ENCODE measurements at places on chromosomes 7 and 10.

DNA sequence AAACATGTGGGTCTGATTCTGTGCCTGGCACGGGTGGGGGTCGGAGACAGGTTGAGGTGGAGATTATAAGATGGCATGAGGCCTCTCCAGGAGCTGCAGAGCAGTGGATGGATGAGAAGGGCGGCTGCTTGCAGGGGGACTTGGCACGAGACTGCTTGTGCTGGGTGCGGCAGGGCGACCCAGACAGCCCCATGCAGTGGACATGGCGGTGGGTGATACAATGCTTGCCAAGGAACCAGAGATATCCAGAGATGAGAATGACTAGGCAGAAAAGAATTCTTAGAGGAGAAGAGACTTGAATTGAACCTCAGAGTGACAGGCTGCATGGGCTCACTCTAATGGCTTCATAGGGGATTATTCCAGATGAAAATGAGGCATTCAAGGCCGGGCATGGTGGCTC is 145.4 kb downstream of the NEURL1 start:
- no peak for DNase-seq

DNA sequence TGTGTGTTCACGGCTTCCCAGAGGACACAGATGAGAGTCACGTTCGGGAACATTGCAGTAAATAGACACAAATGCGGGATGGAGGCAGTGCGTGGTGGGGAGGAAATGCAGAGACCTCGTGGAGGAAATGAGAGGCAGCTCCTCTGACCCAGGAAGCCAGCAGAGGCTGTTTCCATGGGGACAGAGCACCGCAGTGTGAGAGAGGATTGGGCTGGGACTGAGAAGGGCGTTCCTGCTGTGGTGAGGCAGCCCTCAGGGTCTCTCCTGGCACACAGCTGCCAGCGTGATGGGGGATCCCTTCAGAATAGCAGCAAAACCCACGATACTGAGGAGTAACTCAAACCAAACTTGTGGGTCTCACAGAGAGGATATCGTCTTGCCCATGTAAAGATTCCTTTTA is 21.7 kb upstream of the BHLHA15 start:
- DNase-seq = no peak

DNA sequence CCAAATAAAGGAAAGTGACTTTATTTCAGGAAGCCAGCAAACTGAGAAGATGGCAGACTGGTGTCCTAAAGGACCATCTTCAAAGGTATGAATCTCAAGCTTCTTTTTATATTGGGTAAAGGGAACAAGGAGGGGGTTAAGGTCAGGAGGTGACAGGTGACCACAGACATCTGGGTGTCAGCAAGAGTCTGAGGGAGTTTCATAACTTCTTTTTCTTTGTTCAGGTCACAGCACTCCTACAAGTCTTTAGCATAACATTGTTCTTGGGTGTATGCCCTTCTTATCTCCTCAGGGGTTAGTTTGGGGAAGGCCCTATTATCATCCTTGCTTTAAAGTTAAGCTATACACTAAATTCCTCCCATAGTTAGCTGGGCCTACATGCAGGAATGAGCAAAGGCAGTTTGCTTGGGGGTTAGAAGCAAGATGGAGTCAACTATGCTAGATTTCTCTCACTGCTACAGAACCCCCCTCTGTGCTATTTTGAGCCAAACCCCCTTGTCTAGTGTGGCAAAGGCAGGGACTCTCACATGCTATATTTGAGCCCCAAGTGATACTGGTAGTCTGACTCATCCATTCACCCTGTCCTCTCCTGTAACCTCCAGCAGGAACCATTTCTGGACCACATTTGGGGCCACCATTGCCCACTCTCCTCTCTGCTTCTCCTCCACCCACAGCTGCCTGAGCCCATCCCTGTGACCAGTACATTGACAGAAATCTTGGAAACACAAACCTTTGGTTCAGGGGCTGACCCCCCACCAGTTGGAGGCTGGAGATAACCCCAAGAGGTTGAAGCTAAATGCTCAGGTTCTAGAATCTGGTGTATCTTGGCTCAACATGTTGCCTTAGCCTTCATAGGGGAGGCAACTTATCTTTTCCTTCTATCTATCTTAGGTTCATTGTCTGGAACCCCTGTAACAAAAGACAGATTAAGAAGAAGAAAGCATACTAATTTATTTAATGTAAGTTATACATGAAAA is 55.5 kb upstream of the LRGUK start:
- DNase-seq = no peak

GRCh38 chr7:29331163-29331562 is 136.6 kb downstream of the CHN2 start:
- DNase-seq = no peak

- no peak for DNase-seq
Observed at GRCh38 chr10:131290781-131291180, 20.7 kb downstream of the TCERG1L start.

- no peak for DNase-seq
Observed at GRCh38 chr10:70038923-70039322, 13.7 kb upstream of the MACROH2A2 start.

- no peak for DNase-seq
Observed at GRCh38 chr7:157306846-157307838, 29.7 kb upstream of the DNAJB6 start.

GRCh38 chr10:88150339-88150738 is 286.9 kb downstream of the PTEN start:
- no peak for DNase-seq

- DNase-seq = no peak
Observed at GRCh38 chr7:138645284-138645683, 55.9 kb downstream of the SVOPL start.

GRCh38 chr10:91883549-91884444 is 25.5 kb downstream of the FGFBP3 start:
- no peak for DNase-seq

DNA sequence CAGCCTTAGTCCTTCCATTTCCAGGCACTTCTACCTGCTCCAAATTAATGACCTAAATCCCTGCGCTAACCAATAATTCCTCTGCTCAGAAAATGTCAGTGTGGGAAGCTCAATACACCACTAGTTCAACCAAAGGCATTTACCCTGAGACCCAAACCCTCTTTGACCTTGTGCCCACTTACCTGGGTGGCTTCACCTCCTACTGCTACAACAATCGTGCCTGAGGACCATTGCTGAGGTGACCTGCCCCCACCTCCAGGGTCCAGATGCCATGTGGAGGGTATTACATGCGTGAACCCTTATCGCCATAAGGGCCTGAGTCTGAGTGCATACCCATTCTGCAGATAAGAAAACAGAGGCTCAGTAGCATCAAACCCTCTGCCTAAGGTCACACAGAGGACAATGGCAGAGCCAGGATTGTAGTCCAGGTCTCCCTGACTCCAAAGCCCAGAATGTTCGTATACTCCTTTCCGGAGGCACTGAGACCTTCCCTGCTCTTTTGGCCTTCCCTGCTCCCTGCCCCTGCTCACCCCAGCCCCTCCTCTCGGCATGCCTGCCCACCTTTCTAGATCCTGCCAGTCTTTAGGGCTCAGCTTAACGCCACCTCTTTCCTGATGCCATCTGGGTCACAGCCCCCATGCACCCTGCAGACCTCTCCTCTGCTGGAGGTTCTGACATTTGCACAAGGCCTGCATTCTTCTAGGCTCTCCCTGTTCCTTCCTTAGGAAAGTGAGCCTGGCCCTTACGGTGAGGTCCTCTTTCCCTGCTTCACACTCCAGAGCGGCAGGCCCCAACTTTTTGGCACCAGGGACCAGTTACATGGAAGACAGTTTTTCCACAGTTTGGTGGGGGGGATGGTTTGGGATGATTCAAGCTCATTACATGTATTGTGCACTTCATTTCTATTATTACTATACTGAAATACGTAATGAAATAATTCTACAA is 94.9 kb downstream of the CHST15 start:
- no peak for DNase-seq

DNA sequence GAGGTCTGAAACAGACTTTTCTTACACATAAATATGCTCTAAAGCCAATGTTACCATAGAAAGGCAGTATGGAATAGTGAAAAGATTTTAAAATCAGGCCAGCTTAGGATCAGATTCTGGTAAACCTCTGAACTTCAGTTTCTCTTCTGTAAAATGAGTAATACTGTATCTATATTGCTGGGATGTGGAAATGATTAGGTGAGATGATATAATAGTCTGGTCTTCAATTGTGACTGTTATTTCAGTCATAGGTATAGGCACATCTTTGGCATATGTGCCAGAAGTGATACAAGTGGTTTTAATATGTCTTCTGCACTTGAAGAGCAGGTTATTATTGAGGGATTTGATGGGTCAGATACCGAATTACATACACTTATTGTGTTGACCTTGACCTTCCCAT is 7.2 kb downstream of the ZNF277 start:
- no peak for DNase-seq

- DNase-seq = no peak
Observed at GRCh38 chr10:12207114-12207513, 11.1 kb downstream of the CDC123 start.

GRCh38 chr7:105131890-105132289 is 117.9 kb downstream of the KMT2E start:
- DNase-seq = no peak

GRCh38 chr10:101558204-101558603 is 29.9 kb downstream of the POLL start:
- DNase-seq = no peak

GRCh38 chr10:71795248-71795647 is 21.9 kb upstream of the VSIR start:
- no peak for DNase-seq

GRCh38 chr10:69787681-69788080 is 14.0 kb upstream of the COL13A1 start:
- no peak for DNase-seq

GRCh38 chr7:29113384-29114102 is 32.8 kb downstream of the CPVL start:
- no peak for DNase-seq

- DNase-seq = no peak
Observed at GRCh38 chr10:113055458-113055857, 105.4 kb downstream of the TCF7L2 start.

- DNase-seq = peak; percentile 44
Observed at GRCh38 chr7:157432541-157432956, 95.7 kb downstream of the DNAJB6 start.

DNA sequence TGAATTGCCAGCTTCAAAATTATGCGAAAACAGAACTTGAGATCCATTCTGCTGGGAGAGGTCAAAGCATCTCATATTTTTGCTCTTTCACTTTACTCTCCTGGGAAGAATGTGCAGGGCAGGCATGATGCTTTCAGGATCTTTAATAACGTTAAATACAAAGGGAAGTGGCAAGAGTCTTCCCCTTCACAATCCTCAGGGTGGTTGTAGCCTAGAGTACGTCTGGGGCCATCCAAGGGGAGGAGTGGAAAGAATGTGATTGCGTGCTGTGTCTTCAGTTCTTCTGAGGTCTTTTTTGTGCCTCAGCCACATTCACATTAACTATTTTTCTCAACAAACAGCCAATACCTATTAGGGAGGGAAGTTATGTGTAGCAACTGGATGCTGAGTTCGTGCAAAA is 207.3 kb downstream of the HGF start:
- DNase-seq = no peak

- DNase-seq = no peak
Observed at GRCh38 chr7:583410-584121, 63.9 kb upstream of the PDGFA start.

DNA sequence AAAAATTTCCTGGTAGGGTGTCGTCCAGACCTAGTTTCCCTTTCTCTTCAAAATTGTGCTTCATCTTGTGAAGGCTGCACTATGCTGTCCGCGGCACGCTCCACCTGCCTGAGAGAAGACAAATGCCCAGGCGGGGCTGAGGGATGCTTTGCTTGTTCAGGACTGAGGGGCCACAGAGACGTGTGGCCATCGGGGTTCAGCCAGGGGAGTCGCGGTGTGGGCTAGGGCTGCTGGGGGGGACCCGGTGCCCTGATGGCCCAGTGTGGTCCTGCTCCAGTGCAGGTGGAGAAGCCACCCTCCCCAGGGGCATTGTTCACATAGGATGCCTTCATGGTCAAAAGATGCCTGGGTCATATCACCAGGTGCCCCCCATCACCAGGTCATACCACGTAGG is 107.8 kb upstream of the SHH start:
- no peak for DNase-seq

DNA sequence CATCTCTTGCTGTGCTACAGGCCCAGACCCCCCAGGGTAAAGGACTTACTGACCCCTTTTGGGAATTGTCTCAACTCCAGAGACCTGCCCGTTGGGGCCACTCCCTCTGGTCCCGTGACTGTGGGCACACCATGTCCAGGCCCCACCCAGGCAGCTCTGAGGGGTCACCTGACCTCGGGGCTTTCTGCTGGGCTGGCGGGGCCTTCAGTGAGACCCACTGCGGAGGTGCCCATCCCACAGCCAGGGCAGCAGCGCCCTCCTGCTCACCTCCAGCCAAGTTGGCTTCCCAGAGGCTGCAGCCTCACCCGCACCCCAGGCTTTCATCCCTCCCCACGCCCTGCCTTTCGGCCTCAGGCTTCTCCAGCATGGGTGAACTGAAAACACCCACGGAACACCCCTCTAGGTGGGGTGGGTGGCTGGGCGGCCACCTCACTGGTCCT is 147.2 kb downstream of the DNAJB6 start:
- no peak for DNase-seq

DNA sequence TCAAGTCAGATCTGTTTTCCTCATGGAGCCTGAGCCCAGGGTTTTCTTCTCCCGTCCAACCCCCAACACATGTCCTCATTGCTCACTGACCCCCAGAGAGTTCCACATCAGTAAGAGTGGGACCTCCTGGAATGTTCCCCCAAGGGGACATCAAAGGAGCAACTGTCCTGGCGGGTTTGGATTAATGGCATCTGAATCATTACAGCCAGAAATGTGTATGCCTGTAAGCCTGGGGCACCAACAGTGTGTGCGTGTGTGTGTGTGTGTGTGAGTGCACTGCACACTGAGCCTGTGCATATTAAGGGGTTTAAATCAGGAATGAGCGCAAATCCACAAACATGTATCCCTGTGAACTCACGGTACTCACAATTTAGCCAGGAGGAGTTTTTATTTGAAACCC is 222.3 kb downstream of the PLXNA4 start:
- no peak for DNase-seq

GRCh38 chr7:99024066-99024465 is 119.8 kb downstream of the SMURF1 start:
- DNase-seq = no peak

- no peak for DNase-seq
Observed at GRCh38 chr10:69840773-69841172, 39.1 kb downstream of the COL13A1 start.

- no peak for DNase-seq
Observed at GRCh38 chr10:114518401-114519305, 114.4 kb upstream of the AFAP1L2 start.

- DNase-seq = no peak
Observed at GRCh38 chr7:129017933-129018538, 36.9 kb downstream of the TNPO3 start.

GRCh38 chr10:87092861-87093631 is 1.6 kb downstream of the GLUD1 start:
- no peak for DNase-seq

GRCh38 chr7:151503902-151504714 is 15.6 kb downstream of the RHEB start:
- DNase-seq = no peak

DNA sequence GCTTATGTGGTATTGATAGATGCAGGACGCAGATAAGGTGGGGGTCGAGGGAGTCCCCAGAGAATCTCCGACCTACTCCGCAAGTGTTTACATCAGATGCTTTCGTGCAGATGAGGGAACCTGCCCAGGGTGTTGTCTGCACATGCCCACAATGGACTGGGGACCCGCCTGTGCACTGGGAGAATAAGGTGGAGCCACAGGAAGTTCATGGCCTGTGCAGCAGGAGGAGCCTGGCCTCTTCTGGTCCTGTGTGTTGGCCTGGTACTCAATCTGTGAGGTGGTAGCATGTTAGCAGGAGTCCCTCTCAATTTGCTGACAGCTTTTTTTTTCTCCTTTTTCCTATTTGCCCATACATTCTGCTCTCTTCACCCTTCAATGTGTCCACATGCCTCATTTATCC is 54.1 kb upstream of the AKR1C1 start:
- DNase-seq = no peak

GRCh38 chr10:130740915-130741750 is 570.4 kb downstream of the TCERG1L start:
- DNase-seq = no peak

Data from SHP77 treated with DMSO at 0.1 percent for 48 hours (cell line).